ENCODE measurements at places on chromosomes 3 and 15.

GRCh38 chr15:94970096-94970495, 738.7 kb downstream of the MCTP2 start:
- DNase-seq = no peak

DNA sequence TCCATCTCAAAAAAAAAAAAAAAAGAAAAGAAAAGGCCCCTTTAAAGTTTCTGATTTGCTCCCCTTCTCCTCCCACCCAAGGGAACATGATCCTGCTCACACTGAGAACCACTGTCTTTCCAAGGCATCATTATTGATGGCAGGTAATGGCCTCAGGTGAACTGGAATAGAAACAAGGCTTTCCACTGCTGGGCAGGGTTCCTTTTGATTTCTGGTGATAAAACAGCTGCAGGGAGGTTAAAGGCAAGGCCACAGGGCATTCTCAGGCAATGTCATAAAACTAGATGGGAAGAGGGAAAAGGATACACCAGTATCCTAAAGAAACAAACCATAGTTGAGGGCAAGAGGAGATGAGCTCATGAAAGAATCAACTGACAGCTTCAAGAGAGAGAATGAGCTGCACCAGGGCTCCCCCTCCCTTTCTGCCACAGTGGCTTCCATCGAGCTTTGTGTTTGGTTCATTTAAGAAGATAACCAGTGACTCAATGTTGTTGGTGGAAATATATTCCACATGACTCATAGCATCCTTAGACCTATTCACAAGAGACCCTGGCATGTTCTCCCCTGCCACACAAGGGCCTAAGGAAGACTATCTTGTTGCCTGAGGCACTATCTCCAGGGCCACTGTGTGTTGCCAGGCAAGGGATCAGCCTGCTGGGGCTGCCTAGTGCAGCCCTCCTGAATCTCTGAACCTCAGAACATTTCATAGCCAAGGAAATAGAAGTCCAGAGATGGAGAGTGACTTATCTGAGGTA, 86.4 kb downstream of the WDR76 start:
- DNase-seq = no peak

DNA sequence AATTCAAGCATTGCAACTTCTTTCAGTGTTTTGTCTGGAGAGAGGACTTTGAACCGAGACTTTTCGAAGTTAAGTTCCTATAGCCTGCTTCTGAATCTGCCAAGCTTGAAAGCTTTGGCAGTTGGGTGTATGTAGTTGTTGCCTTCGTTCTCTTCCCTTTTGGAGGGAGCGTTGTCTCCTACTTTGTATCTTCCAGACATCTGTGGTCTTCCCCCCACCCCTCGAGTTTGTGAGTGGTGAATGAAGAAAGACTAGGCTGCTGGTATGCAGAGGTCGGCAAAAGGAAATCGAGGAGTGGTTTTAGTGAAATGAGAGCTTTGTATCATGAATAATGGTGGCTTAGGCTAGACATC, 1.3 kb downstream of the CTNNB1 start:
- DNase-seq = peak; percentile 20

- no peak for DNase-seq
Observed at GRCh38 chr3:43998370-43998835, 243.3 kb upstream of the TOPAZ1 start.

DNA sequence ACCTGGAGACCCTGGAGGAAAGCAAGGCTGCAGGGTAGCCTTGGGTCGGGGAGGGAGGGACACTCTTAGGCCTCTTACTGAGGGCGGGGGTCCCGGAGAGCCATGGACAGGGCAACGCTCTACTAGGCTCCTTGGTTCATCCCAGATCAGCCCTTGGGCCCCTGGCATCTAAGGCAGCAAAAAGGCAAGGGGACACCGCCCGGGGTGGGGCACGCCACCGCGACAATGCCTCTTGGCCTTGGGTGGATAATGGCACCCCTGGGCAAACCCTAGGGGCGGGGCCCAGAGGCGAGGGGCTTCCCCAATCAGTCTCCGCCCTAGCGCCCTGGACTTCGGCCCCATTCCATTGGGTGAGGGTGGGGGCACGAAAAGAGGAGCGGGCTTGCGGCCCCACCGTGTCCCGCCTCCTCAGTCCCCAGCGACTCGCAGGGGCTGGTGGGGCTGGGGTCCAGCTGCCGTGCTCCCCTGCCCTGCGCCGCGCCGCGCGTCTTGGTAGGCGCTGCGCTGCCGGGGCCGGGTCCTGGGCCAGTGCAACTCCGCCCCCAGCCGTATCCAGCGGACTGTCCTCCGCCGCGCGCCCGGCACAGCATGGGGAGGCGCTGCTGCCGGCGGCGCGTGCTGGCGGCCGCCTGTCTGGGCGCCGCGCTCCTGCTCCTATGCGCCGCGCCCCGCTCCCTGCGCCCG, at the start of gene CHST13:
CHST13 (plus strand) TSS at position 411 of the 684 bp plus-strand sequence; CDS start at position 589, 178 bp downstream.
- DNase-seq = no peak

GRCh38 chr3:182238126-182238525, 526.4 kb downstream of the SOX2 start:
- DNase-seq = no peak

GRCh38 chr3:5426094-5426883, 238.8 kb downstream of the EDEM1 start:
- peak; percentile 44 for DNase-seq

DNA sequence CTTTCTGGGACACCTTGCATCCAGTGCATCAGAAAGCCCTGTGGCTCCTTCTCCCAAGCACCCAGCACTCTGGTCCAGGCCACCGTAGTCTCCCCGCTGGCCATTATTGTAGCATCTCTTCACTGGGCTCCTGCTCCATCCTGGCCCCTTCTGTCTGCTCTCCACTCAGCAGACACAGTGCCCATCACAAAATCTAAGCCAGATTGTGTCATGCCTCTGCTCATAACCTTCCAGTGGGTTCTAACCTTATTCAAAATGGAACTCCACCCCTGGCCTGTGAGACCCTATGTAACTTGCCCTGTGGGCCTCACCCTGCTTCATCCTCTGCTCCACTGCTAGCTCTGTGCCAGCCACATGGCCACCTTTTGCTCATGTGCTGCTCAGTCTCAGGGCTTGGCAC, 31.7 kb upstream of the PRR23E start:
- DNase-seq = no peak

- DNase-seq = no peak
Observed at GRCh38 chr3:21544076-21544462, 206.9 kb downstream of the ZNF385D start.

DNA sequence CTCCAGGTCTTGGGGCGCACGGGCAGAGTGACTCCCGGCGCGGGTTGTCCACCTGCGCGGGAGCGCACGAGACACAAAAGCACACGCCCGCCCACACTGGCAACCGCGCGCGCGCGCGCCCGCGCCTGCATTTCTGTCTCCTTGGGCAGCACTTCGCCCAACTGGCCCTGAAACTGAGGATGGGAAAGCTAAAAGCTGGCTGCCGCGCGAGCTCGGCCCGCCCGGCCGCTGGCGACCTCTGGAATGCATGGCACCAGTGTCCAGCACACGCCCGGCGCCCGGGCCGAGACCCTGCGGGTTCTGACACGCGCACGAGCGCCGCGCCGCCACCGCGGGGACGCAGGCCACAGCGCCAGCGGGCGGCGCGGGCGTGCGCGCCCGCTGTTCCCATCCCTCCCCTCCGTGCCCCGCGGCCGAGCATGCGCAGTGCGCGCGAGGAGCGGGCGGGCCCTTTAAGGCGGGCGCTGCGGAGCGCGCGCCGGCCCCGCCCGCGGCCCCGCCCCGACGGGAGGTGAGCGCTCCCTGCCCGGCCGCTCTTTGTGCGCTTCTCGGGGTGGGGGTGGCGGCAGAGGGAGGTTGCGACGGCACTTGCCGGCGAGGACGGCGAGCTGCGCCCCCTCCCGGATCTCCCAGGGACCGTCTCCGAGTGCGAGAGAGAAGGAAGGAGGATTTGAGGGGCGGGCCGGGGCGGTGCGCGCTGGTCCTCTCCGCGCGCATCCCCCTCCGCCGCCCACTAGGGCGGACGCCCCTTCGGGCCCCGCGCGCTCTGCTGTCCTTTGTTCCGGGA, 1.0 kb upstream of the MEX3B start:
- DNase-seq = peak; percentile 86

- no peak for DNase-seq
Observed at GRCh38 chr3:182385356-182385755, 407.9 kb upstream of the ATP11B start.

DNA sequence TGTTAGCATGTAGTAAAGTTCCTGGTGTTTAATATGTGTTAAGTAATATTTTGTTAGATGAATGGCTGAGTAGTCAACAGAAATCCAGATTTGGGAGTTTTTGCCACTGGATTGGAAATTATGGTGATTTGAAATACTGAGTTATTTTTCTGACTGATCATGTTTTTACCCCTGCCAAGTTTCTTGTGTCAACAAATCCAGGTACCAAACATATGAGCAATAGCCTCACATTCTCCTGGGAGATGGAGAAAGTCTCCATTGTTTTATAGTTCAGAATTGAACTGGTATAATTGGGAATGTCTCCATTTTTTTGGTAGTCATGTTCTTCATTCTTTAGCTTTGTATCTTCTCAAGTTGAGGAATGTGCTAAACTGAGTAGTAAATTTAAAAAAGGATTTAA, 767.2 kb upstream of the LMCD1 start:
- DNase-seq = no peak

DNA sequence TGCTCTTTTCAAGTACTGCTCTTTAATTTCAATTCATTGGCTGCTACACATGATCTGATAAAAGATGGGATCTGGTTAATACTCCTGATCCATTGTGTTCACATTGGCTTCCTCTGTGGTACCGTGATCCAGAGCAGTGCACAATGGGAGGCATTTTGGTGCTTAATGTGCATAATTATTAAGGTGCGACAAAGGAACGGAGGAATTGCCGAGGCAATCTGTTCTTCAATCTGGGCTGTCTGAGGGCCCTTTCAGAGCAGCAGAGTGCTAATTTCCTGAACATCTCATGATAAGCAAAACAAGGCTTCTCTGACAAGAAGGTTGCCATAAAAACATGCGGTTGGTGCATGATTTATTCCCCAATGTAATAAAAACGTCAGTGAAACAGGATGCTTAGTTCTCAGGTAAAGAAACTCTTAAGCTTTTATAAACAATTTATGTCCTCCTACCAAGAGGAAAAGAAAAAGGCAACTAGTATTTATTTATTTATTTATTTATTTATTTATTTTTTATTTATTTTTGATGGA, 64.0 kb upstream of the EPHA3 start:
- no peak for DNase-seq

GRCh38 chr3:185930393-185931107, 7.3 kb downstream of the TRA2B start:
- DNase-seq = no peak

GRCh38 chr3:3177861-3178497, 1.5 kb downstream of the CRBN start:
- peak; percentile 17 for DNase-seq

- no peak for DNase-seq
Observed at GRCh38 chr3:38986901-38987300, 64.8 kb downstream of the SCN11A start.

DNA sequence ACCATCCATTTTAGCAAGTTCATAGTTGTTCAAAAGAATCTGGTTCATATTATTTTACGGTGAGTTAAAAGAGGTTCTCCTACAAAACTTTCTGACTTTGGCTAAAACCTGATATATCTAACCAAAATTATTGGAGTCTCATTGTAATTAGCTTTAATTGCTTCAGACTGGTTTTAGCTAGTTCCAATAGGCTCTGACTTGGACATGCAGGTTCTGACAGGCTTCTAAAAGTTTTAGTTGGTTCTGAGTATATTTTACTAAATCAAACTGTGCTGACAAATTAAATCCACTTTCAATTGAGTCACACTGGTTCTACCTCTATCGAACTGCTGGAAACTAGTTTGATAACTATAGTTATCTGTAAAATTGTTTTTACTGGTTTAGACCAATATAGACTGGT, 42.1 kb upstream of the RSL24D1 start:
- DNase-seq = no peak

- DNase-seq = no peak
Observed at GRCh38 chr3:113132571-113132996, 78.8 kb upstream of the BOC start.

DNA sequence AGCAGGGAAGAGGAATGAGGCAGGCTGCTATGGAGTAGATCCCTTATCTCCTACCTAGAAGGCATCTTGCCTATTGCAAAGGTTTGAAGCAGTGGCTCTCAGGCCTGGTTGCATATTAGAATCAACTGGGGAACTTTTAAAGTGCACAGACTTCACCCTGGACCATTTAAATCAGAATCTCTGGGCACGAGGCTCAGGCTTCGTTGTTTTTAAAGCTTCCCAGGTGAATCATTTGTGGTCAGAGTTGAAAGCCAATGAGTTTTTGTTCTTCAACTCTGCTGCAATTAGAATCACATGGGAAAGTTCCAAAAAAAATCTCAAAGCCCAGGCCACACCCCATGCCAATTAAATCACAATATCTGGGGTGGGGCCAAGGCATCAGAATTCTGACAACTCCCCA, 773.1 kb downstream of the AGBL1 start:
- no peak for DNase-seq

DNA sequence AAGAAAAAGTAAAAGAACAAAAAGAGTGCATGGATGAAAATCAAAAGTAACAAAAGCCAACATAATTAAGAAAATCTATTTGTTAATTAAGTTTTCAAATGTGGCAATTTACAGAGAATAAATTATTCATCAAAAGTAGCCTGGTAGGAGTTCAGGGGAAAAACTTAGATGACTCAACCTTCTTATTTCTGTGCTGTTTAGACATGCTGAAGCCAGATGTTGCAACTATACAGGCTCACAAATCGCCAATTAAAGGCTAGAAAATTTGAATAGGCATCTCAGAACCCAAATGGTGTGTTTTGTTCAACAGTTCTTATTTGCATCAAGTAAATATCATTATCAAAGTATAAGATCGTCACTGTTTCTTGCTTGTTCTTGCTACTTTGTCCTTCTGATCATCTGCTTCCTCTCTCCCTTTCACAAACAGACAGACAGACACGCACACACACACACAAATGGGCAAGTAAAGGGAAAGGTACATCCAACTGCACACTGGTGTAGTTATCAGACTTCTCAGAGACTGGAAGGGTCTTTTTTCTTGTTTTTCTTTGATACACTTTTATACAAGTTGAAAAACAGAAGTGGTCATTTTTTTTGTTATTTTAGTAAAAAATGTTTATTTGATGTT, 572.2 kb downstream of the MECOM start:
- DNase-seq = no peak

- DNase-seq = peak; percentile 9
Observed at GRCh38 chr3:9649791-9650521, 651 bp downstream of the MTMR14 start.

GRCh38 chr3:178526291-178526690, 9.9 kb upstream of the KCNMB2 start:
- DNase-seq = no peak

DNA sequence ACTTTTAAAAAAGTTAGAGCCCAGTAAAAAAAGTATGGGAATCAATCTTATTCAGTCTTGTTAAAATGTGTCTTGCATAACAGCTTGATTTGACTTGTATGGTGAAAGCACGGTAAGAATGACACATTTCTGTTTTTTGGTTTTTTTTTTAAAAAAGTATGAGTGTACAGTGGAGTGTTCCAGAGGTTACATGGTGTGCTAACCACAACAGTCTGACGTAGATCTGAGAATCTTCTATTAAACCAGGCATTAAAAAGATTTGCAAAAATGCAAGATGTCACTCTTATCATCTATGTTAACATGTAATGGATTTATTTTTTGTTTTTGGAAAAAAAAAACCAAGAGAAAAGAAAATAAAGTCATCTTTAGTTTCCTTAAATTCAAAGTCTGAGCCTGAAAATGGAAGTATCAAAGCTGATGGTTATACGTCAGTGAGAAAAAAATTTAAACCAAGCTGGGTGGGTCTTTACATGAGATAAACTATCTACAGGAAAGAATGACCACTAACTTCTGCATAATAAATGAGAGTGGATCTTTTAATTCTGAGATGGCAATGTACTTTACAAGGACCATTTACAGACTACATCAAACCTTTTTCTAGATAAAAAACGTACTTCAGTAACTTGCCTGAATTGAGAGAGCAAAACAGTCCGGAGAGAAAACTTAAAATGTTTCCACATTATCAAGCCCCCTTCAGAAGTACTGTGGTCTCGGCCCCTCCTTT, 1.6 kb downstream of the GABPB1 start:
- peak; percentile 55 for DNase-seq
